Stimulated activated naive CD8-positive, alpha-beta T cell treated with anti-CD3 and anti-CD28 coated beads, Interleukin-15, Interleukin-2, amounts not matched to agents 100 U/mL and 50 U/mL, for 24 hours (primary cell): ENCODE measurements at places on chromosomes 1 and 21.

DNA sequence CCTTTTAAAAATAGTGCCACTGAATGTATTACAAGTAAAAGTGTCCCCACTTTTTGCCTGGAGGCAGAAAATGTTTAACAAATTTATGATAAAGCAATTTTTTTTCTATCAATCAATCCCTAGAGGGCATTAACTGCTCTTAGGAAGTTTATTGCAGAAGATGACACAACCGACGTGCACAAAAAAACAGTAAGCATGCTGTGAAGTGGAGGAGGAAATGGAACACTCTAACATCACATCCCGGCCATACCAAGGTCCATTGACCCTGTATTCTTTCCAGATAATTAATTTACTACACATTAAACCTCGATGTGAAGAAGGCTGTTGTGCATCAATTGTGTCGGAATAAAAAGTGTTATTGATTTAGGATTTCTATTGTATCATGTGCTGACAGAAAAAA is 264.9 kb upstream of the NR5A2 start:
- DNase-seq: no peak

DNA sequence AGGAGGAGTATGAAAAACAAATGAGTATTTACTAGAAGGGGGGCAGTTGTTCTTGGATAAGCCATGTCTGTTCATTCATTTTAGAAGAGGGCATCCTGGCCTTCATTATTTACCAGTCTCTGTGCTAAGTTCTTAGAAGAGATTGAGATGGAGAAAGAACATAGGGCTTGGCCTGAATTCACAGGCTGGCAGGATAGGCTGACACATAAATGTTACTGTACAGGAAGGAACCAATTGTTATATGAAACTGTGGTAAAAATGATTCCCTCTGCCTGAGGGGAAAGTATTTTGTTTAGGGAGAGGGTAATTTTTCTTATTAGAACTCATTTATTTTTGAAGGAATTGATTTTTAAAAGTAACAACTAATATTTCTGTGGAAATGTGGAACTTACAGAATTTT is 99.5 kb downstream of the MAN1A2 start:
- DNase-seq: no peak

DNA sequence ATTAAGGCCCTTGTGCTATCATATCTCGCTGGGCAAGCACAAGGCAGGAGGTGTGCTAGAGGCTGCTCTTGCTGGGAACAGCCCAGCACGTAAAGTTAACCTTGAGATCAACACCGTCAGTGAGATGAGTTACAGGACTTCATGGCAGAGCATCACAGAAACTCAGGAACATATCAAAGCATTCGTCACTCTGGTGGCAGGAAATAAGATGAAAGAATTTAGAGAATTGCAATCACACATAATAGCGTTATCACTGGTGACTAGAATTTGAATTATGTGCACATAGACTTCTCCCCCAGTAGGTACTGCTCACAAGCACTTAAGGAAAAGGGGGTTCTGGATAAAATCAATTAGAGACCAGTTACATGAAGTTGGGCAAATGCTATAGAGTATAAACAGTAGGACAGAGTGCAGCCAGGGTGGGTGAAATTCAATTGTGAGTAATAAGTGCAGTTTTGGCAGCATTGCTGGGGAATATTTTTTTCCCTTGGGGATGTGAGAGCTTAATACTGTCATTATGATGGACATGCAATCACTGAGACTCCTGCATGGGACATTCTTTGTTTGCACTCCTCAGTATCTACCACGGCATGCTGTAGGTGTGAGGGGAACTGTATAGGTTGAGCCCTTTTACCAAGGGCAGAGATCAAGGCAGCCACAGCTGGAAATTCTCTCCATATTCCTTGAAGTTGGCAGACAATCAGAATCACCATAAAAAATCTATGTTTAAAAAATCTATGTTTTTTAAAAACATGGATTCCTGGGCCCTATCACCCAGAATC is 44.2 kb upstream of the ARHGAP29 start:
- DNase-seq: no peak

GRCh38 chr1:55309786-55310504 is 94.8 kb upstream of the USP24 start:
- DNase-seq: no peak

GRCh38 chr21:17540530-17540929 is 27.7 kb downstream of the CXADR start:
- no peak for DNase-seq

DNA sequence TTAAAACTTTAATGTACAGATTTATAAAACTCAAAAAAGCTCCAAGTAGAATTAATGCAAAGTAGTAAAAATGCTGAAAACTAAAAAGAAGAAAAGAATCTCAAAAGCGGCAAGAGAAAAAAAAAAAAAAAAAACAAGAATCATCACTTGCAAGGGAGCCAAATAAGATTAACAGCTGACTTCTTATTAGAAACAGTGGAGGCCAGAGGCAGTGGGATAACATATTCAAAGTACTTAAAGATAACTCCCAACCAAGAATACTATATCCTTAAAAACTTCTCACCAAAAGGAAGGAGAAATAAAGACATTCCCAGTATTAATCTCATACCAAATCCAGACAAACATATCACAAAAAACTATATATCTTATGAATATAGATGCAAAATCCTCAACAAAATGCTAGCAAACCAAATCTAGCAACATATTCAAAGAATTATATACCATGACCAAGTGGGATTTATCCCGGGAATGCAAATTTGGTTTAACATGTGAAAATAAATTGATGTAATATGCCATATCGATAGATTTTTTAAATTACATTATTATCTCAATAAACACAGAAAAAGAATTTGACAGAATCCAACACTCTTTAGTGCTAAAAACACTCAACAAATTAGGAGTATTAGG is 62.7 kb downstream of the CAMK2N1 start:
- DNase-seq: no peak

- DNase-seq: no peak
Observed at GRCh38 chr1:222777977-222778376, 36.9 kb upstream of the DISP1 start.

DNA sequence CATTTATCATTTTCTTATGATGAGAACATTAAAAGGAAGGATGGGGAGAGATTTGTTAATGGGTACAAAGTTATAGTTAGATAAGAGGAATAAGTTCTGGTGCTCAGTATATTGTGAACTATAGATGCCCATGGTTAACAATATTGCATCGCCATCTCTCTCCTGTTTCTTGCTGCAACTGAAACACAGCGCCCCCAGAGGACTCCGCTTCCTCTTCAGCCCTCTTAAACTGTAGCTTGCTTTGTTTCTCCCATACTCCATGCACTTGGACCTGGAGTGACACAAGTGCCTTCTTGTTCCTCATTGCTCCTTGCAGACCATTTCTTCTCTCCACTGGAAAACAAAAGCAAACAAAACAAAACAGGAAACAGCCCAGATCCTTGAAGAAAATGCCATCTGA is 70.1 kb upstream of the NTPCR start:
- peak; percentile 26 for DNase-seq

- peak; percentile 48 for DNase-seq
Observed at GRCh38 chr21:42456457-42456856, 39.6 kb downstream of the RSPH1 start.
